ENCODE measurements at places on chromosomes 1 and 21. TPM values are rescaled to one million over a fixed set of nuclear protein-coding genes. Genes with fewer than 3 reads are reported as not detected.

Gene FNBP1L
- 50.0 TPM for total RNA-seq

- DNase-seq: peak; percentile 85
Measured at GRCh38 chr1:31587720-31588423, 11.6 kb downstream of the TINAGL1 start.

Gene PLA2G2D
- not detected for total RNA-seq

GRCh38 chr1:196433000-196433399 is 175.2 kb downstream of the KCNT2 start:
- no peak for DNase-seq

- no peak for DNase-seq
Measured at GRCh38 chr1:118132000-118132399, 53.0 kb downstream of the SPAG17 start.

- DNase-seq: no peak
Measured at GRCh38 chr1:163069655-163070277, 605 bp downstream of the RGS4 start.

DNA sequence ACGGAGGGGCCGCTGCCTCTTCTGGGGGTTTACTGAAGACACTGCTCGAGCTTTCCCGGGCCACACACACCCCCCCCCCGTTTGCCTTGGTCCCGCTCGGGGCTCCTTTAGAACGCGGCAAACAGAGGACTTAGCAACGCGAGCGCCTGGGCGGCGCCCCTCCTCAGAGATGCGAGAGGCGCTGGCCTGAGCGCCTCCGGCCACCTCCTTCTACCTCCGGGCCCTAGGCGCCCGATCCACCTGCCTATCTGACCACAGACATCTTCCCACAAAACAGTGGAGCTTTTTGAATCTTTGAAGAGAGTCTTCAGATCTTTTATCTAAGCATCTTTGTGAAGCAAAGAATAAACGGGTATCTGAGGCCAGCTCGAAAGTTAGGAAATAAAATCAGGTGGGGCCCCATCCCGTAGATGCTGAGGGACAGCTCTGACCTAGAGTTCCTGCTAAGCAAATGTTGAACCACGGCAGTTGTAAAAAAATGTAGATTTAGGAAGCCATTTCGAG is 436 bp upstream of the TTLL7 start:
- DNase-seq: peak; percentile 88
